Eye (tissue), 1 donor: ENCODE measurements at places on chromosomes 7 and 10.

- DNase-seq = no peak
Measured at GRCh38 chr7:139205843-139206242, 25.2 kb upstream of the UBN2 start.

- DNase-seq = no peak
Measured at GRCh38 chr7:134685250-134685649, 38.6 kb downstream of the BPGM start.

- DNase-seq = no peak
Measured at GRCh38 chr7:149409895-149410294, 51.0 kb downstream of the ZNF777 start.

- DNase-seq = peak; percentile 59
Measured at GRCh38 chr7:56105508-56105907, 768 bp downstream of the CHCHD2 start.

DNA sequence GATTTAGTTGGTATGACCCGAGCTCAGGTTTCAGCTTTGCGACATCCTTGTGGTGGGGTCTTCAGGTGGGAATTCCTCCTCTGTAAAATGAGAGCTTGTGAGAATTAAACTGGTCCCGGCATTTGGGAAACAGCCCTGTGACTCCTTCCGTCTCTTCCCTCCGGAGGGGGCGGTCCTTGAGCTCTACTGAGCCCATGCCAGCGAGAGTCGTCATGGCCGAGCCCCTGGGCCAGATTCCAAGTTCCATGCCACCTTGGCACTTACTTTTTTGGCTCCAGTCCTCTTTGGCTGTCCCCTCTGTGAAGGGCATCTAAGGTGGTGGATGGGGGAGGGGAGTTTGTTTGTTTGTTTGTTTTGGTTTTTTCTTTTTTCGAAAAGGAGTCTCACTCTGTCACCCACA is 47.6 kb downstream of the GTF2IRD1 start:
- DNase-seq = no peak

- peak; percentile 85 for DNase-seq
Measured at GRCh38 chr10:101095550-101096213, 33.9 kb downstream of the KAZALD1 start.

DNA sequence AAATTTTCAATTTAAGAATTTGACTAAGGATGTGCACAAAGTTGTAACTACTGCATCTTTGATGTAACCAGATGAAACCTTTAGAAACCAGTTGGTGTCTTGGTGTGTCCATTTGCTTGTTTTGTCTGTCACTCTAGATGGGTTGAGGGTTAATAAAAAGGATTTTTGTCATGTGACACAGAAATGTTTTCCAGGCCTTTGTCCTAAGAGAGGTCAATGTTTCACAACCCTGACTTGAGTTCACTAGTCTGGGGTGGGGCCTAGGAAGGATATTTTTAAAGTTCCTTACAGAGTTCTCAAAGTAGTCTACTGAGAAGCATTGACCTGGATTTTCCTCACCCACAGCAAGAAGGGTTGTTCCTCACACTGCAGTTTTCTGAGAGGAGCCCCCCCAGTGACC is 90.3 kb downstream of the HERPUD2 start:
- no peak for DNase-seq

DNA sequence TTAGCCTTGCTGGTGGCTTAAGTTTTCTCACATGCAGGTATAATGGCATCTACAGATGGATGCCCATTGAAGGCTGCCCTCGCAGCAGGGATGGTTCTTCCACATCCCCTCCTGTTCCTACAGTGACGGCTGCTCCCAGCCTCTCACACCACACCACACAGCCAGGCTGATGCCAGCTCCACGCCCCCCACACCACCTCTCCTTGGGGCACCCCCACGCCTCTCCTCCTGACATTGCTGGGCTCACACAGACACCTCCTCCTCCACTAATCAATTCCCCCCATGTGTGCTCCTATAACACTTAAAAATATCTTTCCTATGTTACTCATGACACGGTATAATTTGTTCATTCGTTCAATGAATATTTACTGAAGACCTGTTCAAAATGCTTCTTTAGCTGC is 244.0 kb downstream of the WDR37 start:
- DNase-seq = no peak

DNA sequence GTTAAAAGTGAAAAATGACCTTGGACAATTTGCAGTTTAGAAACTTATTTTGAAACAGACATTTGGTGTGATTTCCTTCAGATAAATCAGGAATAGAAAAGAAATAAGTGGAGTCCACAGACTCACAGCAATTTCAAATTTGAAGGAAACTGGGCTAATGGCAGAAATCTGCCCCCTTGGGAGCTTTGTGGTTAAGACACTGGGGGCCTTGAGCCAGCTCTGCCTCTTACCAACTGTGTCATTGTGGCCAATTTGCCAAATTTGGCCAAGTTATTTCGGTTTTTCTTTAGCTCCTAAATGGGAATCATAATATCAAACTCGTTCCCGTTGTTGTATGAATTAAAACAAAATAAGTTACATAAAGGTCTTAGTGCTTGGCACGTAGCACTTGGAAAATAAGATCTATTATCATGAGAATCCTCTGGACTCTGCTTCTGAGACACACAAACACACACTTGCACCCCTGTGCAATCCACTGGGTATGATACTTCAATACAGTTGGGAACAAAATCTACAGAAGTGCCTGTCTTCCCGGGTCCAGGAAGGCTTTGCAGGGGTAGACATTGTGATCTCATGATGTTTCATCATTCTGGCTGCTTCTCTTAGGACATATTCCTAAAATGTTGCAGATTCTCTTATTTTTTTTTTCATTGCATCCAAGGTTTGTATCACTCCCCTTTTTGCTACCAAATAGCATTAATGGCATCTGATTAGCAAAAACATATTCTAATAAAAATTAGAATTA is 4.9 kb downstream of the ARMC3 start:
- DNase-seq = no peak

DNA sequence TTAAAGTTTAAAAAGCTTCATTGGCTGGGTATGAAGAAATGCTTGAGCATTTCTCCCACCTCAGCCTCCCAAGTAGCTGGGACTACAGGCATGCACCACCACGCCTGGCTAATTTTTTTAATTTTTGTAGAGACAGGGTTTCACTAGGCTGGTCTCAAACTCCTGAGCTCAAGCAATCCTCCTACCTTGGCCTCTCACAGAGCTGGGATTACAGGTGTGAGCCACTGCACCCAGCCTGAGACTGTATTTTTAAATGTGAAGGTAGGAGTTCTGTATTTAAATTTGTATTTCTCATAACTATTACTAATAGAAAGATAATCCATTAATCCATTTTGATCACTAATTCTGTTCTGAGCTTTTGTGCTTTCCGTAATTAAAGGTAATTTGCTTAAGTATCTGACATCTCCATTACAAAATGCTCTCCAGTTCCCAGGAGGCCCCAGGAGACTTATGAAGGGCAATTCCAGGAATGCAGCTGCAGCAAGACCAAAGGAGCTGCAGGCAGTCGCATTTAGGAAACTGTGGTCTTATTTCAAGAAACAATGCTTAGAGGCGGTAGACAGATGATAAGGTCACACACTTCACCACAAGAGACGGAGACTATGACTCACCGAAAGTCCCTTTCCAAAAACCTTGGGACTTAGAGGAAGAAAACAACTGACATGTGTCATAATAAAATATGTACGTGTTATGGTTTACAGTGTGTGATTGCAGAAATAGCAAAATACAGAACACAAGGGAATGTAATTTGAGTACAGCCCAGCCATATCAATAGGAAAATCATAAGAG is 23.3 kb downstream of the YAE1 start:
- peak; percentile 26 for DNase-seq

- DNase-seq = no peak
Measured at GRCh38 chr10:6280291-6280690, 77.6 kb downstream of the PFKFB3 start.

GRCh38 chr10:69377191-69377590 is 39.5 kb downstream of the TACR2 start:
- DNase-seq = no peak

DNA sequence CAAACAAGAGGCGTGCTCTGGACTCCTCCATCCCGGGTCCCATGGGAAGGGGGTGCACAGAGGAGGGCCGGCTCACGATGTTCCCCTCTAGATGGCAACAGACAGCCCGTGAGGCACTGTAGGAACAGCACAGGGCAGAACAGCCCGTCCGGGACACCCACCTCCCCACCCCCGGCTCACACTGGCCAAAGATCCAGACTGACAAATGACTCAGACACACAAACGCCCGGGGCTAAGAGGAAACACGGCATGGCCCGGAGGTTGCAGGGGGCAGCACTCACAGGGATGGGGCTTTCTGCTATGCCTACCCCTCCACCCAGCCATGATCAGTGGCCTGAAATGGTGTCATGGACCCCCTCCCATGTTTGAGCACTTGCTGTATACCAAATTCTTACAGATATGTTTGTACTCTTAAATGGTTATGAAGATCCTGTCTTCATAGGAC is 4.9 kb upstream of the ELN start:
- DNase-seq = no peak

- peak; percentile 74 for DNase-seq
Measured at GRCh38 chr10:110872984-110873923, 1.5 kb downstream of the PDCD4 start.

DNA sequence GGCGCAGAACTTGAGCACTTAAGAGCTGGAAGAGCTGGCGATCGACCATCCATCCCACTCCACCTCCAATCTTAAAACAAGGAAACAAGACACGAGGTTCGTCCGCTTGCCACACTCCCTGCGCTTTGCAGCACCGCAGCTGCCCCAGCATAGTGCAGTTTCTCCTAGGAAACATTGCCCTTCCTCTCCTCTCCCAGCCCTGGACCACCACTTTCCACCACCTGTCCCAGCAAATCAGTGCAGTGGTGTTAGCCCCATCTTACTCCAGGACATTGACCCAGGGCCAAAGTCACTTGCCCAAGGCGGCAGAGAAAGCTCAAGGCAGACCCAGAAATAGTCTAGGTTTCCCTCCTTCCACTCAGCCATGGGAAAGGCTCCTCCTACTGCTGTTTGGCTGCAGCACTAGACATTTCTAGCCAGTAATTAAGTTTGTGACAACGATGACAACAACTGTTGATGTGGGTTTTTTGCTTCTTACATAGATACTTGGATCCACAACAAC is 1.5 kb upstream of the PARD3 start:
- peak; percentile 71 for DNase-seq

- DNase-seq = peak; percentile 41
Measured at GRCh38 chr10:12241810-12242529, 46.0 kb downstream of the CDC123 start.

- DNase-seq = no peak
Measured at GRCh38 chr10:118662228-118663035, 67.0 kb upstream of the PRLHR start.

- no peak for DNase-seq
Measured at GRCh38 chr10:50480054-50481007, 143.4 kb downstream of the SGMS1 start.

- DNase-seq = no peak
Measured at GRCh38 chr10:101952191-101952590, 103.8 kb downstream of the ARMH3 start.

DNA sequence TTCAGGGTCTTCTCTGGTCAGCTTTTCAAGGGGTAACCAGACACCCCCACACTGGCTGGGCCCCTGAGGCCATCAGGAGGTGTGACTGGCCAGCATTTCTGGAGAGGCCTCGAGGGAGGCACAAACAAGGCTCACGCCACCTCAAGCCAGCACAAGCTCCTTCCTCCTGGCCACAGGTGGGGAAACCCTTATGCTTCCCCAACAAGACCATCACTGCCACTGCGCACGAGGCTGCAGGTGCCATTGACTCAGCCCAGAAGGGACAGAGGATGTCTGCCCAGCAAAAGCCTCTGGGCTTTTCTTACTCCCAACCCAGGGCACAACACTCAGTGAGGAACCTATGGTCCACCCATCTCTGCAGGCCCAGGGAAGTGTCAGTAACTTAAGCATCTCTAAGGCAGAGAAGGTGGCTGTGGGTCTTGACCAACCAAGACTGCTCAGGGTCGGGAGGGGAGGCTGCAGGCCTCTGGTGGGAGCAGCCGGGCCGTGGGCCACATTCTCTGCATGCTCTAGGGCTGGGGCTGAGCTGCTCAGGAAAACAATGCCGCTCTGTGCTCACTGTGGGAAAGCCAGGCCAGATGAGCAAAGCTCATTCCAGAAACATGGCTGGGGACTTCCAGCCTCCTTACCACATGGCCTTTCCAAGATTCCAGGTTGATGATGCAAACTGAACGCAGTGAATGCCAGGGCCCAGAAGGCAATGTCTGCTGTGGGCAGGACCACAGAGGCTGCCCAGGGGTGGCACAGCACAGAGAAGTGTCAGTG is 24.2 kb upstream of the RASSF4 start:
- DNase-seq = peak; percentile 60

GRCh38 chr7:66205741-66206090 is 582 bp downstream of the TPST1 start:
- DNase-seq = no peak

DNA sequence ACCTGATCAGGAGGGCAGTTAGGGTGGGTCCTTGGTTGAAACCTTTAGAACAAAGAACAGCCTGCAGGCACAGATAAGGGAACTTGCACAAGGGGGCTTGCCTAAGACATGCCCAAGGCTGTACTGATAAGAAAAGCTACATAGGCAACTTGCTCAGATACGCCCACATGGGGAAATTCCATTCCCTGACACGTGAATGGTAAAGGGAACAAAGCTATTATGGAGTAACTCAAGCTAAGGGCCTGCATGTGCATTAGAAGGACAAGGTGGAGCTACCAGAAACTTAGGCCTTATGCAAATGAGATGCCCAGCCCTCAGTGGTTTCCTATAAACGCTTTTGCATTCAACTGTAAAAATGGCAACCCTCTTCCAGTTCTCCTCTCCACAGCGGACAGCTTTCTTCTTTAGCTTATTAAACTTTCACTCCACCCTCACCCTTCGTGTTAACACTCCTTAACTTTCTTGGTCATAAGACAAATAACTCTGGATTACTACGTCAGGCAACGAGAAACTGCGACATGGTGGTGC is 1192.1 kb upstream of the CELF2 start:
- no peak for DNase-seq

DNA sequence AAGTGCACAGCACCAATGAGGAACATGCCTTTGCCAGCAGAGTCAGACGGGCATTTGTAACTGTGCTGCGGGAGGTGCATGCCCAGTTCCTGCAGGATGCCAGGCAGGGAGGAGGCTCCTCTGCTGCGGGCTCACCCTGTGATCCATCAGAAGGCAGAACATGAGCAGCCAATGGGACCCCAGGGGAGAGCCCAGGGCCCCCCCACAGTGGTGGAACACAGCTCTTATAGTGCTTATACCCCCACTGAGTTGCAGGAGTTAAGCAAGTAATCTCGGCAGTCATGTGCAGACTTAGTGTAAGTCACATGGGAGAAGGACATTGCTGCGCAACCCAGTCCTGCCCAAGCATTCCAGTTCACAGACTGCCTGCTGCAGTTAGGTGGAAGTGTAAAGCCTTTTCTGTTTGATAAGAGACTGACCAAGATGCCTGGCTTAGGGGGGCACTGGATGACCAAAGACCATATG is 120.3 kb upstream of the TMEM106B start:
- DNase-seq = peak; percentile 25

- DNase-seq = no peak
Measured at GRCh38 chr10:123398756-123399155, 244.6 kb downstream of the BUB3 start.

- peak; percentile 9 for DNase-seq
Measured at GRCh38 chr10:99540306-99540656, 7.5 kb downstream of the NKX2-3 start.

- DNase-seq = no peak
Measured at GRCh38 chr7:24245362-24245761, 38.6 kb upstream of the NPY start.

GRCh38 chr7:128007303-128007680 is 23.9 kb downstream of the LRRC4 start:
- no peak for DNase-seq
